ENCODE measurements at places on chromosomes 5 and 9. TPM values are rescaled to one million over a fixed set of nuclear protein-coding genes. Genes with fewer than 3 reads are reported as not detected.

ZNF354C gene
- total RNA-seq, result 6.9 TPM

AMBP gene
- total RNA-seq, result not detected

BTNL8 gene
- total RNA-seq, result not detected

DNA sequence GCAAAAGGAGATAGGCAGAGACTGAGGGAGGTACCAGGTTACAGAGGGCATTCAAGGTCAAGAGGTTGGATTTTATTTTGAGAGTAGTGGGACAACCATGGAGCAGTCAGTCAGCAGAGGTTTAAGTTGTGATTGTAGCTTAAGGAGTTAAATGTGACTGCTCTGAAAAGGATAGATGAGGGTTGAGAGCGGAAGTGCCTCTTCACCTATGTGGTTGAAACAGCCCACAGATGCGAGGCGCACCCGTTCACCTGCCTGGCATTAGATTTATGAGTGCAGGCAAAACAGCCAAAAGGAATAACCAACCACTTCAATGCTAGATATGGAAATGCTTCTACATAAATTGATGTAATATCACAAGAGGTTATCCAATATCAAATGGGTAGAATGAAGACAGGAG lies 8.4 kb downstream of the ZNF474 start:
- DNase-seq, result no peak

- no peak for DNase-seq
Observed at GRCh38 chr5:181164076-181164952, 16.9 kb downstream of the OR2V2 start.

DNA sequence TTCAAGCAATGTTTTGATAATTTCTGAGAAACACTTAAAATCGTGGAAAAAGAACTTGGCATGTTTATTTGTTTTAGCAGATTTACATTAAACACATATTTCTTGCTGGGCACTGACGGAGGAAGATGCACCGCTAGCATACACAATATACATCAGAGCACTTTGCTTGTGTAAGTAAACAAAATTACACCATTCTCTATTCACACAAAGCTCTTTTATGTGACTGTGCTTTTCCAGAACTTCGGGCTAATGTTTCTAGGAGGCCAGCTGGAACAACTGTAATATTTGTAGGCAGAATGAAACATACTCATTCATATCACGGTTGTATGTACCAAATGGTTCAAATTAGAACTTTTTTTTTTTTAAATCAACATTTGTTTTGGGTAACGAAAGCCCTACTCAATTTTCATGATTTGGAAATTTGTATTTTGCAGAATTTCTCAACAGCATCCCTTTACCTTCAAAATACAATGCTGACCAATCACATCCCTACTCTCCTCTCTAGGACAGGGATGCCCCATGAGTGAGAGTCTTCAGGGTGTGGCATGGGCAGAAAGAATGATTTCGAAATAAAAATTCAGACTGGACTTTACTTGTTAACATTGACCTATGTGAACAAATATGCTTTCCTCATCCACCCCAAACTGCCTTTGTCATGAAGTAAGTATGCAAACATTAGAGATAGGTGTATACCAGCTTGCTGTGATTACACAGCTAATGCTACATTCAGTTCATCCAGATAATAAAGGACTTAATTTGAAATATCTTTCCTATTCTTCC lies 425.1 kb downstream of the BNC2 start:
- DNase-seq, result no peak

GRCh38 chr9:129316281-129317030 lies 138.4 kb upstream of the IER5L start:
- DNase-seq, result no peak

GRCh38 chr9:113562653-113563381 lies 99.3 kb downstream of the RGS3 start:
- no peak for DNase-seq
